ENCODE measurements at places on chromosomes 3 and 15.

GRCh38 chr15:95822961-95823360 is 507.5 kb upstream of the NR2F2 start:
- DNase-seq: no peak

GRCh38 chr15:55588070-55588814 is at the start of gene PYGO1:
Gene PYGO1, minus strand, starts transcription at chr15:55588345. Its CDS starts 462 bp downstream, at chr15:55587883.
- peak; percentile 48 for DNase-seq

- no peak for DNase-seq
Observed at GRCh38 chr15:61080221-61081026, 148.7 kb downstream of the RORA start.

GRCh38 chr3:111598552-111598951 is 3.4 kb upstream of the ZBED2 start:
- no peak for DNase-seq

DNA sequence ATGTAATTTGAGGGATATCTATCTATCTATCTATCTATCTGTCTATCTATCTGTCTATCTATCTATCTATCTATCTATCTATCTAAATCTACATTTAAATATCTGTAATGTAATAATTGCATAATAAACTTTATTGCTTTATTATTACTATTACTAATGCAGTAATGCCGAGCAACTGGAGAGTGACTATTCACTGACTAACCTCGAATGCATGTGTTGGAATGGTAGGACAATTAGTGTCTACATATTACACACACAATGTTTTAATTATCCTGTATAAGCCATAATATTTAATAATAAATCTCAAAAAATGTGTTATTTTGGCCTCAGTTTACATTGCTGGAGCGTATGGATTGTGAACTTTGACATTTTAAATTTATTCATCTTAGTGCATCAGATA is 25.2 kb upstream of the CNTN3 start:
- DNase-seq: no peak

DNA sequence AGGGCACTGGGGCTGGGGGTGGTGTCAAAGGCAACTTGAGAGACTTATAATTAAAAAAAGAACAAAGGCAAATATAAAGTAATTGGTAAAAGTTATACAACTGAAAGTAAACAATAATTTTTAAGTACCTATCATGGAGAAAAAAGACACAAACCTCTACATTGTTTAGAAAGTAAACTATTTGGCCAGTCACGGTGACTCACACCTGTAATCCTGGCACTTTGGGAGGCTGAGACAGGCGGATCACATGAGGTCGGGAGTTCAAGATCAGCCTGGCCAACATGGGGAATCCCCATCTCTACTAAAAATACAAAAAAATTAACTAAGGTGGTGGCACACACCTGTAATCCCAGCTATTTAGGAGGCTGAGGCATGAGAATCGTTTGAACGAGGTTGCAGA is 25.8 kb downstream of the RPSA start:
- no peak for DNase-seq

DNA sequence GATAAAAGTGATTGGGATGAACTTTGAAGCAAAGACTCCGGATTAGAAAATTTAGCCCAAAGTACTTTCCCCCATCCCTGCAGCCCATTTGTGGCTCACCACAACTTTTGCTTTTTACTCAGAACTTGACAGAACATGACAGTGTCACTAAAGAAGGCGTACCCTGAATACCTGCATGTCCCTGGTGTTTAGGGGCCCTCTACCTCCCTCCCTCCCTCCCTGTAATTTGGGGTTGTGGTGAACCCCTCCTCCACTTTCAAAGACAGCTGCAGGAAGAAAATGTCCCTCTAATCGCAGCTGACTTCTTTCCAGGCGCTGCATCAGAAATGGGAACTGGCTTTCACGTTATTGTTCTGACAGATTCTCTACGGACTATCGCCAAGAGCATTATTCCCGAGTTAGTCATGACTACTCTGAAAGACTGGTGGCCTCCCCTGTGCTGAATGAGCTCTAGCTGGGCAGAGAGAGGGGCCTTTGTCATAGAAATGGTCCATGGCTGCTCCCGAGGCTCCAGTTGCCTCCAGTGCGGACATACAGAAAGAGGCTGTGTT is 93.2 kb upstream of the ARHGEF3 start:
- DNase-seq: no peak

GRCh38 chr3:24222165-24222805 is 272.4 kb downstream of the THRB start:
- DNase-seq: no peak

GRCh38 chr15:52006702-52007340 is 12.2 kb upstream of the MAPK6 start:
- no peak for DNase-seq

GRCh38 chr15:72182673-72183072 is 14.9 kb downstream of the GRAMD2A start:
- DNase-seq: peak; percentile 11

GRCh38 chr3:14486460-14486859 is 53.7 kb downstream of the GRIP2 start:
- no peak for DNase-seq

- no peak for DNase-seq
Observed at GRCh38 chr3:52162250-52162872, 8.1 kb upstream of the POC1A start.

GRCh38 chr3:43054754-43055153 is 51.1 kb downstream of the POMGNT2 start:
- no peak for DNase-seq

DNA sequence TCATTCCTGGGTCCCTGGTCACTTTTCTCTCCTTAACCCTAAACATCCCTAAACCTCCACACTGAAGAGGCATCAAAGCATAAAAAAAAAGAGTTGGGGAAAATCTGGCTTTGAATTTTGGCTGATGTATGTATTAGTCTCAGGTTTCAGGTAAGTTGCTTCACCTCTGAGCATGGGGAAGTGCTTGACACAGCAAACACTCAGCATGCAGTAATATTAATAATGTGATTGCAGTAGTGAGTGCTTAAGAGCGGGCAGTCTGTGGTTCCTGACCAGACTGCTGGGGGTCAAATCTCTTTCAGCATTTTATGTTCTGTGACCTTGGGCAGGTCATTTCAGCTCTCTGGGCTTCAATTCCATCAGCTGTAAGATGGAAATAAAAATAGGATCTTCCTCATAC is 467.9 kb downstream of the SOX2 start:
- no peak for DNase-seq

- DNase-seq: no peak
Observed at GRCh38 chr3:170836491-170836890, 33.5 kb downstream of the RPL22L1 start.

DNA sequence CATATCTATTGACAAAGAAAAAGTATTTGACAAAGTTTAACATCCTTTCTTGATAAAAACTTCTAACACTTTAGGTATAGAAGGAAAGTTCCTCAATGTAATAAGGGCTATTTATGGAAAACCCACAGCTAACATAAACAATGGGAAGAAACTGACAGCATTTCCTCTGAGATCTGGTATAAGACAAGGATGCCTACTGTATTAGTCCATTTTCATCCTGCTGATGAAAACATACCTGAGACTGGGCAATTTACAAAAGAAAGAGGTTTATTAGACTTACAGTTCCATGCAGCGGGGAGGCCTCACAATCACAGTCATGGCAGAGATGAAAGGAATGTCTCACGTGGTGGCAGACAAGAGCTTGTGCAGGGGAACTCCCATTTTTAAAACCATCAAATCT is 17.8 kb upstream of the CLDN1 start:
- DNase-seq: no peak

GRCh38 chr15:88535100-88535499 is 11.4 kb downstream of the DET1 start:
- DNase-seq: no peak

DNA sequence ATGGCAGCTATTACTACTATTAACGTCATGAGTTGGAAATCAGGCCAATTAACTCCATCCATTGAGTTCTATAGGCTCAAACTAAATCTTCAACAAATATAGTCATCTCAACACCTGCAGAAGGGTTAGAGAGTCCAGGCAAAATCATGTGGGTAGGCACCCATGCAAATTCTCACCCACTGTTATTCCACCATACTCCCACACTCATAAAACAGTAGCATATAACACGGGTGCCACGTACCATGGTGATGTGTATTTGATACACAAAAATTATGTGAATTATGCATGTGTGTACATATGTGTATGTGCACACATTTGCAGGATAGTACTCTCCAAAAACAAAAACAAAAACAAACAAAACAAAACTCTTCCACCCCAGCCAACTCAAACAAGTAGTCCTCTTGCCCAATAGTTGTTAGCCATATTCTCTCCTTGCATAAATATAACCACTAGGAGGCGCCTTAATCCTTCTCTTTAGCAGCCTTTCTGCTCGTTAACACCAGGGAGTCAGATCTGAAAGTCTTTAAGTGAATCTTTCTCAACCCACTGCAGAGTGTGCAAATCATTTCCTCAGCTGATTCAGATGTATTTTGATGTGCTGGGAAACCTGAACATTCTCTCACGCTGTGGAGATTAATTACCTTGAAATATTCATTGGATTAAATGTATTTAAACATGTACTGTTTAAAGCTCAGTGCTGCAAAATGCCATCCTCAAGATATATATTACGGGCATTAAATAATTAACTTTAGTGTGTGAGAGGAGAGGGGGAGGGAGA is 38.0 kb upstream of the COPB2 start:
- no peak for DNase-seq

DNA sequence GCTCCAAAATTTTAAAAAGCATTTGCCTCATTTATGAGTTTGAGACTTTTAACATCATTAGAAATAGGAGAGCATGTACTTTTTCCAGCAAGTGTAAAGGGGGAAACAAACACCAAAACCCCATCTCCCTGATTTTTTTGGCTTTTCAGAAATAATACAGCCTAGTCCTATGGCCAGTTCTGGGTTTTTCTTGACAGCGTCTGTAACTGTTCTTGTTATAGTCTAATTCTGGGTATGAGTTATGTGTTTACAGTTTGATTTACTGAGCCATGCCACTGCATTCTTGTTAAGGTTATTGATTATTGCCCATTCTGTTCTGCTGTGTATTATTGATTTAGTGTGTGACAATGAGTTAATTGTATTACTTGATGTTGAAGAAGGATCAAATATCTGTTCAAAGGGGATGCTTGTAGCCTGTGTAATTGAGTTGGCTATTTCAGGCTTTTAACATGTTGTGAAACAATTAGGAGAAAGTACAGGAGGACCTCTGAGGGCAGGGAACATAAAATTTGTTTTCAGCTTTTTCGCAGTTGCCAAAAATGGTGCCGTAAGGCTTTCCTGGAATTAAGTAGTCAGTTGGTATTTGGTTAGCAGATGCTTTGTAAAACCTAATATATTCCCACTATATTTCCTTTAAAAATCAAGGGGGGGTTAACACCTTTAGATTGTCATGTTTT is 46.1 kb downstream of the MBNL1 start:
- no peak for DNase-seq

- DNase-seq: no peak
Observed at GRCh38 chr15:64740311-64741170, 34.8 kb downstream of the RBPMS2 start.

- no peak for DNase-seq
Observed at GRCh38 chr15:22915866-22916515, 64.2 kb downstream of the CYFIP1 start.

DNA sequence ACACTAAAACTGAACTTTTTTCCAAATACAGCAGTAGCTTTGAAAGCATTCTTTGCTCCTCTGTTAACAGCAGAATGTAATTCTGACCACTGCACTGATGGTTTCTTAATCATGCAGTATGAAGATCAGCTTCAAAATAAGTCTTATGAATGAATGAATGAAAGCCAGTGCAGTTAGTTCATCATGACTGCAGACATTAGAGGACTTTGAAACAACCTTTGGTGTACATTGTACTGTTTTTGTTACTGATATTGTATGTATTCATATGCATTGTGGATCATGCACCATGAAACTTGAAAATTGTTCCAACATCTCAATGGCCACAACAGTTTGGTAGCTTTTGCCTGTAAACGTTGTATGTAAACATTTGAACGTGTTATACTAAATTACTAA is 1.3 kb upstream of the TNIK start:
- no peak for DNase-seq

DNA sequence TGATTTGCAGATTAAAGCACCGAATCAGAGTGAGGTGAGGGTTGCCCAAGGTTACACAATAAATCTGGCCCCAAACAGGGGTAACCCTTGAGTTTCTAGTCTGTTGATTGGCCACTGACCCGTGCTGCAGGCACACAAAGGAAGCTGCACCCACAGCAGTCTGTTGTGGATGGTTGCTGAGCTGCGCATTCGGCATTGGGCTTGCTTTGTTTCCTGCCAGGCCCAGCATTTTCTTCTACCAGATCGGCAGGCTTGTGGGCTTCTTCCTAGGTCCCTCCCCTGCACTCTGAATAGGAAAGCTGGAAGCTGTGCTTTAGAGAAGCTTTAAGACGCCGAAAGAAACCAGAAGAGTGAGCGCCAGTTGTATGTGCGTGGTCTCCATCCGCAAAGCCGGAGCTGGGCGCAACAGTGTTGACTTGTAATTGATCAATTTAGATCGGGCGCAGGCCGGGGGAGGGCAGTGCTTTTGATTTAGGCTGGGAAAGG is 12.1 kb downstream of the B3GNT5 start:
- no peak for DNase-seq

DNA sequence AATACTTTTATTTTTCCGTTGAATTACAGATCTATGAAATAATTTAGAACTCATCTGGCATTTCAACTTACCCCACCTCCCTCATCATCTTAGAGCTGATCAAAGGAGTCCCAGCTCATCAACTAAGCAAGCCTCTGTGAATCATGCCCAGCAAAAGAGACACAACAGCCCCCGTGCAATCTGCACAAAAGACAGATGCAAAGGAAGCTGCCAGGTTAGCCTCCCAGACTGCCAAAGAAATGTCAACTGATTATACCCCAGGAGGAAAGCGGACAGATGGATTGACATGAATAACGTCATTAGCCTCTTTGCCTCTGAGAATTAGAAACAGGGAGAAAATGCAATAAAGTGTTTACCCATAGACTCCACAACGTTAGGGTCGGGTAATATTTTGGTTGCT is 75.0 kb downstream of the GABRB3 start:
- no peak for DNase-seq

DNA sequence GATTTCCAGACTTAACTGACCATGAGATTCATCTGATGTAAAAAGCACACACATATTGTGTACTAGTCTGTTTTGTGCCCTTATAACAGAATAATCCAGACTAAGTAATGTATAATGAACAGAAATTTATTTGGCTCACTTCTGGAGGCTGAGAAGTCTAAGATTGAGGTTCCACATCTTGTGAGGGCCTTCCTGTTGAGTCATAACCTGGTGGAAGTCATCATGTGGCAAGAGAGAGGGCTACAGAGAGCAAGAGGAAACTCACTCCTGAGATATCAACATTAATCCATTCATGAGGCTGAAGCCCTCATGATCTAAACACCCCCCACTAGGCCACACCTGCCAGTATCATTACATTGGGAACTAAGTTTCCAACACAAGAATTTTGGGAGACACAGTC is 977.6 kb downstream of the MCTP2 start:
- no peak for DNase-seq

Measured in T1000 (cell line).